Cerebellar cortex (tissue), 1 donor: ENCODE measurements at places on chromosomes 4 and X.

- no peak for DNase-seq
Observed at GRCh38 chr4:16449406-16449805, 223.1 kb upstream of the TAPT1 start.

DNA sequence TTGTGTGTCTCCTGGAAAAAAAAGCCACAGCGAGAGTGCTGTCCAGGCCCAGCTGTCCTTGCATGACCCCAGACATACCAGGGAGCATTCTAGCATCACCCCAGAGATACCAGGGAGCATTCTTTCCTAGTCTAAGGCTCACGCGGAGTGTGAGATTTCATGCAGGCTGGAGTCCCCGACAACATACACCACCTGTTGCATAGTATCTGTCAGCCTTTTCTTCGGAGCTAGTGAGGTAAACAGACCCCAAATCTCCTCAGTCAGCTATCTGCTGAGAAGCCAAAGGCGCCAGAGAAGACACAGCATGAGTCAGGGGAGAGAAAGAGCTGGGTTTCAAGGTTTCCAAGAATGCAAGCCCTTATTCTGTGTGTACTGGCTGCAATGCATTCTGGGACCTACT, 23.1 kb upstream of the ZXDA start:
- no peak for DNase-seq

DNA sequence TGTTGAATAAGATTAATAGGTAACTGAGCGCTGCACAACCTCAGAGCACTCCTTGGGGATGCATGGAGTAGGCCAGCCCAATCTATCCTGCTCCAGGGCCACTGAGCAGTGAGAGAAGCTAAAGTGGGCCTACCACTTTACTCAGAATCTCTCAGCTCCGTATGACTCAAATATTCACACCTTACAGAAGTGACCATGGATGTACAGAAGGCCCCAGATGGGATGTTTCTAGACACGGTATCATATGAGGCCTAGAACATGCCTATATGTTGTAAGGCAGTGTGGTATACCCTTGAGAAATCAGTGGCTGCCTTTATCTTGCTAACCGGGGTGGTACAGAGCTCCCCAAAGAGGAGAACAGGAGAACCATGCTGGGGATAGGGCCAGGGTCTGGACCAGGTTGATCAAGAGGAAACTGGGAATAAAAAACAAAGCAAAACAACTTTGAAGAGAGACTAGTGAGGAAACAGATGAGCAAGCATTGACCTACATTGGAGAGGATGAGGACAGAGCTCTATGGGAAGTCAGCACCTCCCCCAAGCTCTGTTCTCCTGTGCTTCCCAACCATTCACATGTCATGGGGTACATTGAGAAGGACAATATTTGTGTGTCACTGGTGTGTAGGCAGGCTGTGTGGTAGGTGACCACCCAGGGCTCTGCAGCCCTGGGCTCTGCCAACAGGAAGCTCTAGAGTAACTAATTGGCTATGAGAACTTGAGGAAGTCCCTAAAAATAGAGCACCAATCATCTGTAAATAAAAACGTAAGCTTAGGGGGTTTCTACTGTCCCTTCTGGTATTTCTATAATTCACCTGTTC, 31.4 kb downstream of the HOPX start:
- no peak for DNase-seq

- no peak for DNase-seq
Observed at GRCh38 chrX:578531-578930, 52.1 kb upstream of the SHOX start.

DNA sequence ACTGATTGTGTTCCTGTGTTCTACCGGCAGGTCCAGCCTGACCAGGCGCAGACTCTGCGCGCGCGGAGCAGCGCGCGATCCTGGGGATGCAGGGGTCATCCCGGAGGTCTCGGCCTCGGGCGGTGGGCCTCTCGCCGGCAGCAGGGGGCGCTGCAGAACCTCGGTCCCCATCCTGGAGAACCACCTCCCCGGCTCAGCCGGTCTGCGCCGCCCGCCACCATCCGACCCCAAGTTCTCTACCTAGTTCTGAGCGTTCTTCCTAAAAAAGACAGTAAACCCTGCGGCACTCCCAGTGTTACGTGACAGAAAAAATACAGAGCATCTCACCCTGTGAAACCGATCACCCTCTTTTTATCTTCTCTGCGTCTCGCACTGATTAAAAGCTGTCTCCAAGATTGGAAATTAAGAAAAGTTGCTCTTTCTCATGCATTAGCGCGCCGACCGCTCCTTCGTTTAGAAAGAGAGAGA, 1.6 kb downstream of the TRPC3 start:
- DNase-seq, result peak; percentile 31

GRCh38 chrX:56385336-56385735, 153.2 kb downstream of the KLF8 start:
- no peak for DNase-seq

DNA sequence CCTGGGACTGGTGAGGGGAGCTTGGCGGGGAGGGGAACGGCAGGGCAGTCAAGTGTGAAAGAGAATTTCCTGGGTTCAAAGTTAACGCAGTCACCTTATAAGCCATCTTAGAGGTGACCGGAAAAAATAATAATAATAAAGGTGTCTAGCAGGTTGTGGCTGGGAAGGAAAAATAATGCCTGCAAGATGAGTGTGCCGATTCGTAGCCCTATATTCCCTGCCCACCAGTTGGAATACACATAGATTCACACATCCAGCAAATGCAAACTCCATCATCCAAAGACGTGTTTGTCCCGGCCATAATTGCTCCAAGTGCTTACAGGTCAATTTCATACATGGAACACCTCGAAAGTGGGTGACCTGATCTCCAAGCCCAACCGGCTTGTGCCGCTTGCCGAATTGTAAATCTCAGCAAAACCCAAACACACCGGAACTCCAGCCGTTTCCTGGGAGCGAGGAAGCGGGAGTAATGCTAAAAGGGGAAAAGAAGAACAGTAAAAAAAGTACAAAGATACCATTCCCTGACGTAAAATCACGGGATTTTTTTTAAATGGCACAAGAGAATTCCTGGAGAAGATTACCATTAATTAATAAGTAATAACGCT, 1.3 kb upstream of the FAT1 start:
- DNase-seq, result peak; percentile 49
